CD4-positive, alpha-beta T cell treated with Interleukin-21 for 1 hour (primary cell): ENCODE measurements at places on chromosomes 5 and 9.
A peak's percentile ranks its signal among the peaks of the same experiment; 100 is the strongest.

- DNase-seq = no peak
Observed at GRCh38 chr9:16921855-16922254, 51.4 kb upstream of the BNC2 start.

DNA sequence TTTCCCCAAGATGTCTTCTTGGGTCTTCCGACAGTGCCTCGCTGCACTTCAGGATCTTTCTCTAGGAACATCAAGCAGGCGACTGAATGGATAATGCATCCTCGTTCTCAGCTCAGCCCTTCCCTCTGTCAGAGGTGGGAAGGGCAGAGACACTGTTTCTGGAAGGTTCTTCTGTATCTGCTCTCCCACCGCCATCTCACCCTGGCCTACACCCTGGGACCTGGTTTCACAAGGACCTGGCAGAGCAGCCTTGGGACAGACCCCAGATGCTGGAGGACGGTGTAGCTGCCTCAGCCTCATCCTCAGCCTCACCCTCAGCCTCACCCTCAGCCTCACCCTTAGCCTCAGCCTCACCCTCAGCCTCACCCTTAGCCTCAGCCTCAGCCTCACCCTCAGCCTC lies 18.5 kb downstream of the MRPL36 start:
- DNase-seq = no peak

DNA sequence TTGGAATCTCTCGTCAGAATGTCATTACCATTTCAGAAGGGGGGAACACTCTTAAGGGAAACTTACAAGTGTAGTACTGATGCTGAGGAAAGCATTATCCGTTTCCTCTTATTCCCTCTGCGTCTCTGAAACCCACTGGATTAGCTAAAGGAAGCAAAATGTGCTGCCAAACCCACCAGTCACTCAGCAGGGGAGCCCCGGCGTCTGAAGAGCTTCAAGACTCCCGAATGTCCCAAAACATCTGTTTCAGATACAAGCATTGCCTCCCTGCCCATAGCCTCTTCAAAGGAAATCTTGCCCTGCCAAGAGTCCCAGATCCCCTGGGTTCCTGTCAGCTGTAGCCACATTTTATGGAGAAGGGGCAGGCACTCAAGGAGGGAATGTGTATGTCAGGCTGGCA lies 1.0 kb upstream of the HCN1 start:
- DNase-seq = no peak

- DNase-seq = no peak
Observed at GRCh38 chr9:137316012-137316981, 14.2 kb upstream of the NRARP start.

DNA sequence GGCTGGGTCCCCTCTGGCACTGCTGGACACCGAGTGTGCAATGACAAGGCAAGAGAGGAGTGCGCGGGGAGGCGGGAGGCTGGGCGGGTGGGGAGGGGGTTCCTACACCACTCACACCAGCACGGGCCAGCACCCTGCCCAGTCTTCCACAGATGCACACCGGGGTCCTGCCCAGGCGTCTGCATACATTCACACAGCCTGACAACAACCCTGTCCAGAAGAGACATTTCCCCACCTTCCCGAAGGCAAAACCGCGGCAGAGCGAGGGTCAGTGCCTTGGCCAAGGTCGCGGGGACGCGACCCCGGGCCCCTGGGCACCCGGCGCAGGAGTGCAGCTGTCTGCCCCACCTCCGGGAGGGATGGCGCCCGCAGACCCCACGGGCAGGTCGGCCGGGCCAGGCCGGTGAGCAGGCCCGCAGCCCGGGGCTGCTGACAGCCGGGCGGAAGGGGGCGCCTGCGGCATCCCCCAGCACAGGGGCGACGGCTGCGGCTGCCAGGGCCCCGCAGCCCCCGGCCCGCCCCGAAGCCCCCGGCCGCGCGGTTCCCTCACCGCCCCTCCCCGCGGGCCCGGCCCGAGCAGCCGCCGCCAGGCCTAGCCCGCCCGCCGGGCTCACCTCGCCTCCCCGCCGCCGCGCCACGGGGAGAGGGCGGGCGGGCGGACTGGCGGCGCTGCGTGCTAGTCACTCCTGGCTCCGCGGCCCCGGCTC lies 496 bp downstream of the MAPK9 start:
- no peak for DNase-seq

DNA sequence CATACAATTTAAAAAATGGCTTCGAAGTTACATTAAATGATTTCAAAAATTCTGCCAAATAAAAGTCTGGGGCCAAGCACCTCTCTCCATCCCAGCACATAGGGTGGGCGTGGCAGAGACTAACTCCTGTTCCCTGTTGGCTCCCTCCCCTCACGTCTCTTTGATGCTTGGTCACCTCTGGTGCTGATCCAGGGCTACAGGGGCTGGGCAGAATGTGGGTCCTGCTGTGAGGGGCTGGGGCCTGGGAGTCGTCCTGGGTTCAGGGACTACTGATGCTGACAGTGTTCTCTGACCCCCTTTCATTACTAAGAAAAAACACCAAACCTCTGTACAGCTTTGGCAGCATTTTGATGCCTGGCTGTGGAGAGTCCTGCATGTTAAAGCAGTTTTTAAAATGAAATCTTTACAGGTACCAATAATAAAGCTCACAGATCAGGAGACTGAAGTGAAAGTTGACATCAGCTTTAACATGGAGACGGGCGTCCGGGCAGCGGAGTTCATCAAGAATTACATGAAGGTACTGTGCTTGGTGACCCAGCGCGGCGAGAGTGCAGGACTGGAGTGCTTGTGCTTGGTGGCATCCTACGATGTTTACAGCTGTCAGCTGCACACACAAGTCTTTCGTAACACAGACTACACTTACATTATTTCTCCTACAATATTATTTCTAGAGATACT lies 29.0 kb downstream of the TENT4A start:
- no peak for DNase-seq

DNA sequence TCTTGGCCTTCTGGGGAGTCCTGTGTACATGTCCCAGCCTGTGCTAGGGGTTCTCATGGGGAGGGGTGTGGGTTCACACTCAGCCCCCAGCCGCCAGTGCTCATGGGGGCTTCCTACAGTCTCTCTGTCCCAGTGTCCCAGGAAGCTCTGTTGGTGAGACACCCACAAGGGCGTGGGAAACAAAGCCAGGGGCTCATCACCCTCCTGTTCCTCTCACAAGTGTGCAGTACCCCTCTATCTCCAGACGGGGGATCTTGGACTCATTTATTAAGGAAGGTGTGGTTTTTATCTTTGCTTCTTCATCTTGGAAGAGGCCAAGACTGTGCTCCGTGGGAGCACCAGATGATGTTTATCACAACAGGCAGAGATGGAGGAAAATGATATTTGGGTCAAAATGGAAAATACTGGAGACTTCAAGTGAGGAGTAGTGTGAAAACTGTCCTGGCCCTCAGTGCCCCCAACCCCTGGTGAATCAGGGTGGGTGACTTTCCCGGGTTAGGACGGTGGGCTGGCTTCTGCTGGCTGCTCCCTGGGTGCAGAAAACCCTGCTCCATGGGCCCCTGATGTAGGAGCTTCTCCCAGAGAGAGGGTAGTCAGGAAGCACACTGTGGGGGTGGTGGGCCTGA lies 15.2 kb downstream of the TMEM171 start:
- no peak for DNase-seq

GRCh38 chr5:50623666-50624065 lies 42.8 kb upstream of the PARP8 start:
- DNase-seq = no peak

DNA sequence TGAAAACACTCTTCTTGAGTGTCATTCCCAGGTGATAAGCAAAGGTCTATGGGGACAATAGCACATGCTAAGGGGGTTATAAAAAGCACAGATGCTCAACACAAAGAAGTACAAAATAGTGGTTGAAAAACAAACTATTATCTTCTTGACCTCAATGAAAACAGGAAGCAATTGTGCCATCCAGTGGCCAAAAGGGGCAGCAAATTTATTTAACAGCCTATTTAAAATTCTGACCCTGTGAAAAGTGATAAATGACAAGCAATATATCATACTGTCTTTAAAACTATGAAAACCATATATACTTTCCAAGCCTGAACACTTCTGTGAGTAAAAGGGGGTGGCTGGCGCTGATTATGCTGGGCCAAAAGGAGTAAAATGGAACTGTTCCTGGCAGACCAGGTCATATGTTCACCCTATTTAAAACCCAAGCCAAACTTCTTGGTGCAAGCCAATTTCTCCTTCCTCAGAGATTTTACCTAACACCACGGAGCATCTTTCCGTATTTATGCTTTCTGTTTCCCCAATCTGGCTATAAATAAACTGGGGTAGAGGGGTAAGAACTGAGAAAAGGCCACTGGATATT lies 29.7 kb downstream of the TEX10 start:
- peak; percentile 39 for DNase-seq

GRCh38 chr9:135000647-135001245 lies 83.0 kb upstream of the FCN1 start:
- no peak for DNase-seq

- no peak for DNase-seq
Observed at GRCh38 chr5:173715607-173716006, 99.2 kb upstream of the BOD1 start.

DNA sequence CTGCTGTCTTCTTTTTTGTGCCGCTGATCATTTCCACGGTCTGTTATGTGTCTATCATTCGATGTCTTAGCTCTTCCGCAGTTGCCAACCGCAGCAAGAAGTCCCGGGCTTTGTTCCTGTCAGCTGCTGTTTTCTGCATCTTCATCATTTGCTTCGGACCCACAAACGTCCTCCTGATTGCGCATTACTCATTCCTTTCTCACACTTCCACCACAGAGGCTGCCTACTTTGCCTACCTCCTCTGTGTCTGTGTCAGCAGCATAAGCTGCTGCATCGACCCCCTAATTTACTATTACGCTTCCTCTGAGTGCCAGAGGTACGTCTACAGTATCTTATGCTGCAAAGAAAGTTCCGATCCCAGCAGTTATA lies 17.1 kb downstream of the F2R start:
- DNase-seq = peak; percentile 78

- no peak for DNase-seq
Observed at GRCh38 chr9:69147041-69147834, 26.8 kb upstream of the TJP2 start.

- no peak for DNase-seq
Observed at GRCh38 chr5:143638654-143639053, 173.3 kb upstream of the HMHB1 start.
